Left hindlimb (tissue), 1 donor: ENCODE measurements at places on chromosomes 5 and 9.
A peak's percentile ranks its signal among the peaks of the same experiment; 100 is the strongest.

GRCh38 chr9:131915181-131915580, 164.5 kb downstream of the MED27 start:
- DNase-seq: no peak

- no peak for DNase-seq
These were observed 6.0 kb downstream of the LRRC8A start for GRCh38 chr9:128887914-128888350.

DNA sequence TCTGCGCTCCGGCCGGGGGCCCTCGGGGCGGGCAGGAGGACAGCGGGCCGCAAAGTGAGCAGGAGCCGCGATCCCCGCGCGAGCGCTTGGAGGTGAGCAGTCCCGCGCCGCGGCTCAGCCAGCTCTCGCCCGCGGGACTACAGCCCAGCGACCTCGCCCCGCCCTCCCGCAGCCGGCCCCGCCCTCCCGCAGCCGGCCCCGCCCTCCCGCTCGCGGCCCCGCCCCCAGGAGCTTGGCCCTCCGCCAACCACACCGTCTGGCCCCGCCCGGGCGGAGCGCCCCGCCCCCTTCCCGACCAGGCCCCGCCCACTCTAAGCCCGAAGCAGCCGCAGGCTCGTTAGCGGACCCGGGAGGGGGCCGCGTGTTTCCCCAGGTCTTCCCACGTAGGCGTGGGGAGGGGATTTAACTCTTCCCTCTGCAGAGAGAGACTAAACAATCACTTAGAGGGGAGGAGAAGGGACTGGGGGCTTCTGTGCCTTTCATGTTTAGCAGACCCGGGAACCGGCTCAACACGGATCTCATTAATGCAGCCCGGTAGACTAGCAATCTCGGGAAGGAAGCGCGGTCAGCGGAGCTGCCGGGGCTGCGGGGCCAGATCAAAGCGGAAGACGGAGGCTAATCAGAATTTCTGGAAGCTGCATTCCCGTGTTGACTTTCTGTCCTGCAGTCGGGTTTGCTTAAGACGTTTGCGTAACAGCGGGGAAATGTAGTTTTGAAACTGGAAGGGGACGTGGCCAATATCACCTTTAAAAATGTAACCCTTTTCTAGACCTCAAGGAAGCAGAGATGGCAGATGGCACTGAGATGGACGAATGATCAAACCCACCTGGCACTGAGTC, at the start of gene MYO10:
MYO10 (minus strand) TSS at position 139 of the 839 bp plus-strand sequence. CDS start 480 bp downstream, outside the sequence.
- peak; percentile 90 for DNase-seq

DNA sequence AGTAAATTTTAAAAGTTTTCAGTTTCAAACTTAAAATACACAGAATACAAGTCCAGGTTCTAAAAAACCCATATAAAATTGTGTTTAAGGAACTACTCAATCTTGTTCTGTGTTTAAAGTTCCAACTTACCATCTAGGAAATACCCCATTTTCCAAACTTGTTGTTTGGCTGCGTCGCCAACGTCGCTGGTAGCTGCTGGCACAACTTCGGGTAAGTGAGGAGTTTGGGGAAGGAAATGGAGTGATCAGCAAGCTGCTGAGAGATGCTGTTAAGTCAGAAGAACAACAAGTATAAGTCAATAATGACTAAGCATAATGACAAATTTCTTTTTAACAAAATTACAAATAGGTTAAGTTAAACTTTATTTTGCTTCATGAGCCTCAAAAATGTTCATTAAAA, 71.3 kb upstream of the RAPGEF6 start:
- DNase-seq: no peak

DNA sequence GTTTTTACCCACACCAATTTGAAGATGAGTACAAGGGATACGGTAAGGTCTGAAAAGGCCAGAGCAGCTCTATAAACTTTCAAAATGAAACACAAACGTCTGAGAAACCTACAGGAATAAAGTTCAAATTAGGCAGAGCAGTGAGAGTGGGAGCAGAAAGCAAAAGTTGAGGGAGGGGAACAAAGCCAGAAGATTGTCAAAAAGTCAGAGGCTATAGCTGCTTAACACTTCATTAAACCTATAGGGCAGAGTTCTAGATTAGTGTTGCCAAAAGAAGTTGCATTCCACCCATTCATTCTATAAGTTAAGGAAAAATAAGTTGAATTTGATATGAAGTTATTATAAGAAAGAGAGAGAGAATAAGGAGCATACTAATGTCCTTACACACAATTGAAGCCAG, 309.6 kb upstream of the CD180 start:
- no peak for DNase-seq
